ENCODE measurements at places on chromosomes 12 and 14. TPM values are rescaled to one million over a fixed set of nuclear protein-coding genes. Genes with fewer than 3 reads are reported as not detected.

The KRT6A gene
- total RNA-seq, result not detected

The DTX1 gene
- 1.2 TPM for total RNA-seq

The ASCL1 gene
- total RNA-seq, result not detected

The LRTM2 gene
- total RNA-seq, result not detected

The TROAP gene
- 37.4 TPM for total RNA-seq

The ADAMTS20 gene
- total RNA-seq, result not detected

The P2RX2 gene
- not detected for total RNA-seq

The TEX52 gene
- total RNA-seq, result not detected

The DDX51 gene
- total RNA-seq, result 83.7 TPM

The MAP3K9 gene
- total RNA-seq, result 4.2 TPM

The KRT79 gene
- not detected for total RNA-seq

DNA sequence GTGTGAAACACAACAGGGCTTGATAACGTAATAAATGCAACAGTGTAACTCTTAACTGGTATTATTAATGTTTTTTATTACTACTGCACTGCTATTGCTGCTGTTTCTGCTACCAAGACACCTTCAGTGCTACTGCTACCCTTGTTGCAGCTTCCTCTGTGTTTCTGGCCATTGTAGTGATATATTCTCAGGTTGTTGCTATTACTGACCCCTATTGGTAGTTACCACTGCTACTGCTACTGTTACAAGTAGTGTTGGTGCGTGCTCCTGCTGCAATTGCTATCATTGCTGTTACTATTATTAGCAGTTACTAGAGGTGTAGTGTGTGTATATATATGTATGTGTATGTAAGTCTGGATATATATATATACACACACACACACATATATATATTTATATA, 87.2 kb upstream of the PTPRB start:
- no peak for DNase-seq
- no peak overlapping the region for H3K27ac ChIP-seq
- no peaks in the 10 kb centered on the region for H3K27me3 ChIP-seq

DNA sequence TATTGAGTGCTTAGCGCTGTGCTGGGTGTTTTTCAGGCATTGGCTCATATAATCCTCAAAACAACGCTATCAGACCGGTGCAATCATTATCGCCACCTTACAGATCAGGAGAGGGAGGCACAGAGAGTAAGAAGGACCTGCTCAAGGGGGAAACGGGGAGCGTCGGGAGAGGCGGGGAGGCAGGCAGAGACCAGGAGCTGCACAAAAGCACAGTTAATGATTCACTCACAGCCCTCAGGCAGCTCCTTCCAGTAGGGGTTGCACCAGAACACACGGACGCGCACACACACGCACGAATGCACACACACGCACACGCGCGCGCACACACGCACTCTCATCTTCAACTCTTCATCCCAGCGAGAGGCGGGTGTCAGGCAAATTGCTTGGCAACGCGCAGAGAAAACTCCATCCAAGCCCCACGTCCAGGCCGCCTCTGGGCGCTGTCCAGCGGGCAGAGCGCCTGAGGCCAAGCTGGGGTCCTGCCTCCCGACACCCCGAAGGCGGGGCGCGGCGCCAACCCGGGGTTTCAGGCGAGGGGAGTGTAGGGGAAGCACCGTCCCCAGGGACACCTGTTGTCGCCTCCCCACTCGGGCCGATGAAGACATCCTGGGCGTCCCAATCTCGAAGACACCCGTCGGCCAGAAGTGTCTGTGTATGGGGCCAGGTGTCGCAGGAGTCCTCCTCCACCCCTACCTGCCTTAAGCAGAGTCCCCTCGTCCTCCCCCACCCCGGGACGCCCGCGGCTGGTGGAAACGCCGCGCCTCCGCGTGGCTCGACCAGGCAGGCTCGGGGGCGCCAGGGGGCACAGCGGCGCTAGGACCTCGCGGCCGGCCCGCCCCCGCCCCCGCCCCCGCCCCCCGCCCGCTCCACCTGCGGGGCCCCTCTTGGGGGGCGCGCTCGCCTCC, 35.5 kb upstream of the STON2 start:
- H3K36me3 ChIP-seq, result no peaks in the 10 kb centered on the region
- H3K27me3 ChIP-seq, result peaks cover 49% of the 10 kb centered on the region
- H3K4me1 ChIP-seq, result peaks cover 14% of the 10 kb centered on the region
- DNase-seq, result no peak
- peak overlapping the region; percentile 78 for H3K4me3 ChIP-seq
- no peak overlapping the region for H3K27ac ChIP-seq

- no peaks in the 10 kb centered on the region for H3K36me3 ChIP-seq
- no peak for DNase-seq
- no peaks in the 10 kb centered on the region for H3K4me1 ChIP-seq
- no peak overlapping the region for H3K27ac ChIP-seq
- no peak overlapping the region for H3K4me3 ChIP-seq
Observed at GRCh38 chr12:58500399-58500798, 419.9 kb downstream of the LRIG3 start.

GRCh38 chr12:32876004-32876403, 20.6 kb downstream of the PKP2 start:
- H3K4me1 ChIP-seq, result no peaks in the 10 kb centered on the region
- H3K27ac ChIP-seq, result no peak overlapping the region
- no peaks in the 10 kb centered on the region for H3K36me3 ChIP-seq
- H3K27me3 ChIP-seq, result peaks cover 4% of the 10 kb centered on the region
- no peak overlapping the region for H3K4me3 ChIP-seq

DNA sequence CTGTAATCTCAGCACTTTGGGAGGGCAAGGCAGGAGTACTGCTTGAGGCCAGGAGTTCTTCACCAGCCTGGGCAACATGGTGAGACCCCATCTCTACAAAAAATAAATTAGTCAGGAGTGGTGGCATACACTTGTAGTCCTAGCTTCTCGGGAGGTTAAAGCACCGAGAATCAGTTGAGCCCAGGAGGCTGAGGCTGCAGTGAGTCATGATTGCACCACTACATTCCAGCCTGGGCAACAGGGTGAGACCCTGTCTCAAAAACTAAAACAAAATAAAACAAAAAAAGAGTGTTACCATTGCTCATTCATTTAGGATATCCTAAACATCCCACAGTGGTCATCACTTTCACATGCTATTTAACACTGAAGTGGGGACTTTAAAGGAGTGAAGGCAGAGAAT, 7.8 kb downstream of the NEK9 start:
- H3K4me1 ChIP-seq, result peaks cover 4% of the 10 kb centered on the region
- H3K4me3 ChIP-seq, result no peak overlapping the region
- no peak for DNase-seq
- H3K27ac ChIP-seq, result no peak overlapping the region
- H3K36me3 ChIP-seq, result peaks cover 14% of the 10 kb centered on the region
- no peaks in the 10 kb centered on the region for H3K27me3 ChIP-seq

- H3K36me3 ChIP-seq, result no peaks in the 10 kb centered on the region
- H3K4me3 ChIP-seq, result no peak overlapping the region
- no peak for DNase-seq
- H3K4me1 ChIP-seq, result no peaks in the 10 kb centered on the region
- no peaks in the 10 kb centered on the region for H3K27me3 ChIP-seq
Observed at GRCh38 chr12:114319422-114319821, 86.5 kb downstream of the TBX5 start.

- no peak for DNase-seq
- H3K36me3 ChIP-seq, result peaks cover 40% of the 10 kb centered on the region
- no peaks in the 10 kb centered on the region for H3K27me3 ChIP-seq
- H3K27ac ChIP-seq, result peak overlapping the region; percentile 96
- H3K4me3 ChIP-seq, result peak overlapping the region; percentile 86
Observed at GRCh38 chr12:46218322-46219095, 50.3 kb downstream of the SLC38A1 start.

- no peak for DNase-seq
- peak overlapping the region; percentile 85 for H3K4me3 ChIP-seq
- peaks cover 32% of the 10 kb centered on the region for H3K4me1 ChIP-seq
- peak overlapping the region; percentile 93 for H3K27ac ChIP-seq
- no peaks in the 10 kb centered on the region for H3K27me3 ChIP-seq
- H3K36me3 ChIP-seq, result peaks cover 37% of the 10 kb centered on the region
Observed at GRCh38 chr12:126772171-126772864, 1494.7 kb upstream of the TMEM132C start.

- DNase-seq, result no peak
- peaks cover 8% of the 10 kb centered on the region for H3K27me3 ChIP-seq
- no peak overlapping the region for H3K27ac ChIP-seq
- H3K36me3 ChIP-seq, result no peaks in the 10 kb centered on the region
- H3K4me3 ChIP-seq, result no peak overlapping the region
Observed at GRCh38 chr12:52965337-52965731, 16.4 kb downstream of the KRT18 start.

- no peaks in the 10 kb centered on the region for H3K4me1 ChIP-seq
- H3K36me3 ChIP-seq, result peaks cover 4% of the 10 kb centered on the region
- no peak for DNase-seq
- H3K27me3 ChIP-seq, result no peaks in the 10 kb centered on the region
Observed at GRCh38 chr14:75823334-75823733, 158.5 kb downstream of the TGFB3 start.

- DNase-seq, result no peak
- H3K4me1 ChIP-seq, result peaks cover 2% of the 10 kb centered on the region
- H3K4me3 ChIP-seq, result no peak overlapping the region
- H3K27ac ChIP-seq, result no peak overlapping the region
Observed at GRCh38 chr12:67752226-67752732, 103.7 kb downstream of the DYRK2 start.

DNA sequence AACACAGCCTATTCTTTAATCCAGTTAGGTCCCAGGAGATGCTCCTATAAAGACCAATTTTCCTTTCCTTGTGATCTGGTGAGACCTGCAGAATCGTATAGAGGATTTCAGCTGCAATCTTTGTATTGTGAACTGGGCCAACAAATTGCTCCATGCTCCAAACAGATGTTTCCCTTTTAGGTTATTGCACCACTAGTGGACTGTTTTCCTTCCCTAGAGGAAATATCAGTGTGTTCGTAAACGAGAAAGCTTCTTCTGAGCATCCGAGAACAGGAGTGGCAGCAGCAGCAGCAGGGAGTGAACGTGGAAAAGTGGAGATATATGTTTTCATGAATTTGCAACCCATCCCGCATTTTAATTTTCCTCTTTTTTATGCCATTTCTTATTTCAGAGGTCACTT, 344.1 kb upstream of the PDE3A start:
- H3K4me1 ChIP-seq, result no peaks in the 10 kb centered on the region
- no peaks in the 10 kb centered on the region for H3K27me3 ChIP-seq
- DNase-seq, result no peak
- no peak overlapping the region for H3K27ac ChIP-seq

DNA sequence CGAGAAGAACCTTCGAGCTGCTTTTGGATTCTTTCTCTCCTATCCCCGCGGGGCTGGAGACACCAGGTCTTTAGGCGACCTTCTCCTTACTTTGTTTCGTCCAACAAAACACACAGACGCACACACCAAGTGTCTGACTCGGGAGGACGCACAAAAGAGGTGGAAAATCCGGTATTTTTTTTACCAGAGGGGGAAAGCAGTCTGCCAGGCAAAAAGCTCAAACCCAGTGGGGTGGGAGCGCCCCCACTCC, 2.1 kb downstream of the SIX4 start:
- no peak for DNase-seq
- H3K36me3 ChIP-seq, result no peaks in the 10 kb centered on the region
- peaks cover 52% of the 10 kb centered on the region for H3K27me3 ChIP-seq
- H3K4me3 ChIP-seq, result peak overlapping the region; percentile 88

DNA sequence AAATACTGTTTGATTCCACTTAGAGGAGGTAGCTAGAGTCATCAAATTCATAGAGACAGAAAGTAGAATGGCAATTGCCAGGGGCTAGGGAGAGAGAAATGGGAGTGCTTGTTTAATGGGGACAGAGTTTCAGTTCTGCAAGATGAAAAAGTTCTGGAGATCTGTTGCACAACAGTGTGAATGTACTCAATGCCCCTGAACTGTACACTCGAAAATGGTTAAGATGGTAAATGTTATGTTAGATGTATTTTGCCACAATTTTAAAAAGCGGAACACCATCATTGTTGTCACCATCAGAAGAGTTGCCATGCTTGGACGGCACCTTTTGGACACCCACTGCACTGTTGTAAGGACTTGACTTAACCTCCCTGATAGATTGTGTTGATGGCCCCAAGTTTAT, 106.9 kb downstream of the SCARB1 start:
- DNase-seq, result no peak
- no peak overlapping the region for H3K27ac ChIP-seq
- H3K4me1 ChIP-seq, result peaks cover 21% of the 10 kb centered on the region
- peaks cover 45% of the 10 kb centered on the region for H3K27me3 ChIP-seq
- H3K4me3 ChIP-seq, result no peak overlapping the region

DNA sequence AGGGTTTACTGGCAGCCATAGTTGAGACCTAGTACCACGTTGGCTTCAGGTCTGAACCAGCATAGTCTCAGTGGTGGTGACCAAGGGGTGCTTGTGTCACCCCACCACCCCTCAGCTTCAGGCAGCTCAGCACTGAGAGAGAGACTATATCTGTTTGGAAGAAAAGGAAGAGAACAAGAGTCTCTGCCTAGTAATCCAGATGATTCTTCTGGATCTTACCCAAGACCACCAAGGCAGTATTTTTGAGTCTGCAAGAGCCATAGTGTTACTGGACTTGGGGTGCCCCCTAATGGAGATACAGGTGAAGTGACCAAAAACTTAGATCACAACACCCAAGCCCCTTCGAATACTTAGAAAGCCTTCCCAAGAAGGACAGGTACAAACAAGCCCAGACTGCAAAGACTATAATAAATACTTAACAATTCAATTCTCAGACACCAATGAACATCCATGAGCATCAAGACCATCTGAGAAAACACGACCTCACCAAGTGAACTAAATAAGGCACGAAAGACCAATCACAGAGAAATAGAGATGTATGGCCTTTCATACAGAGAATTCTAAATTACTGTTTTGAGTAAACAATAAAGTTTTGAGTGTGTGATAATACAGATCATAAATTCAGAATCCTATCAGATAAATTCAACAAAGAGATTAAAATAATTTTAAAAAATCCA, 107.0 kb downstream of the HELB start:
- no peaks in the 10 kb centered on the region for H3K36me3 ChIP-seq
- DNase-seq, result no peak
- peaks cover 19% of the 10 kb centered on the region for H3K27me3 ChIP-seq

DNA sequence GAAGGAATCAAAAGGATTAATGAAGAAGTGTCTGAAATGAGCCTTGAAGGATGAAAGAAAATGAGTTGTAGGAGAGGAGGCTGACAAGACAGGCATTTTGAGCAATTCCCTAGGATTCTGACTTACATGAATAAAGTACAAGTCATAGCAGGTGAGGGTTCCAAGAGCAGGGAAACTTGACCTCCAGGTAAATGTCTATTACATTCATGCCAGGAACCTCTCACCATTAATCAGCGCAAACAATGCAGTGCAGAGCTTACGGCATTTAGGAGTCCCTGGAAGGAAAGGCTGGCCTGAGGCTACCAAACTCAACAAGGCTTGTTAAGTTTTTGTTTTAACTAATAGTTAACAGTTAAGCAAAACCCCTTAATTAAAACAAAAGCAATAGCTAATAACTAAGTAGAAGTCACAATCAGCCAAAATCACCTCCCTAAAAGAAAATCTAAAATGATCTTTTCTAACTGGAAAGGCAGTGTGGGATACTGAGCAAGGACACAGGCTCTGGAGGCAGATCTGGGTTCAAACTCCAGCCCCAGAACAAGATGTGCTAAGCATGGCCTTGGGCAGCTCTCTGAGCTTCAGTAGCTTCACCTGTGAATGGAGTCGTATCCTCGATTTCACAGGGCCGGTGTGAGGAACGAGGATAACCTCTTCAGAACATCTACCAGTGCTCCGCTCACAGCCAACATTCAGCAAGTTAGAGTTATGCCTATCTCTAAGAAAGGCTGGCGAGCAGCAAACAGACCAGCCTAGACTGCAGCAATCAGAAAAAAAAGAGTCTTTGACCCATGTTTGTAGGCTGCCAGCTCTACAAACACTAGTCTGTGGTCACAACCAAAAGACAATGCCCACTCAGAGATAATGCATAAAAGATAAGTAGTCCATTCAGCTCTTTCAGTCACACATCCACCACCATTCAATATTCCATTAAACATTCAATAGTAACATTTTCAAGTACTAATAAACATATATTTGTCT, 16.9 kb downstream of the PPTC7 start:
- peaks cover 43% of the 10 kb centered on the region for H3K4me1 ChIP-seq
- no peak for DNase-seq
- H3K27ac ChIP-seq, result no peak overlapping the region
- H3K4me3 ChIP-seq, result no peak overlapping the region
- peaks cover 11% of the 10 kb centered on the region for H3K36me3 ChIP-seq

Measured in natural killer cell treated with Interleukin-12 subunit alpha and Interleukin-12 subunit beta and Interleukin-15 and Interleukin-18, amount 100 ng/mL, for 72 hours (primary cell).